Aorta (tissue), 5 donors: ENCODE measurements at places on chromosomes 11 and 22.

- no peaks in the 10 kb centered on the region for H3K36me3 ChIP-seq
- no peaks in the 10 kb centered on the region for H3K27me3 ChIP-seq
- peaks cover 3% of the 10 kb centered on the region for H3K4me1 ChIP-seq
- DNase-seq, result no peak
- no peak overlapping the region for H3K27ac ChIP-seq
These were observed 35.0 kb downstream of the PPFIA1 start for GRCh38 chr11:70305501-70305900.

- H3K4me3 ChIP-seq, result no peak overlapping the region
- H3K36me3 ChIP-seq, result no peaks in the 10 kb centered on the region
- no peak overlapping the region for H3K27ac ChIP-seq
- no peak for DNase-seq
These were observed 76.0 kb downstream of the MRTFA start for GRCh38 chr22:40560551-40560950.

DNA sequence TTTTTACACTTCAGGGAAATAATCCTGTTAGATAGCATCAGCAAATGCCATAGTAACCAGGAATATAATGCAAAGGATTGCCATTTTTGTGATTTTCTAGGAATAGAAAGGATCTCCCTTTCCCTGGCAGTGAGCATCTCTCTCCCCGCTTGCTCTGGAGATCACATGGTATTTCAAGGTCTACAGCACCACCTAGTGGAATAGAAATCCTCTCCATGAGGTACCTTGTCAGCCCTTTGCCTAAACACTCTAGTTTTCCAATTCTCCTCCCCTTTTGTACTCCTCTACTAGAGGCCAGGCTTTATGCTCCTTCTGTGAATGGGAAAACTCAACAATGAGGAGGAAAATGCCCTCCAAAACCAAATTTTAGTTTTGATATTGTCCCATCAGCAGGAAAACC is 78.4 kb downstream of the XRRA1 start:
- peaks cover 10% of the 10 kb centered on the region for H3K36me3 ChIP-seq
- DNase-seq, result no peak
- H3K27me3 ChIP-seq, result no peaks in the 10 kb centered on the region

- peaks cover 6% of the 10 kb centered on the region for H3K4me1 ChIP-seq
- DNase-seq, result no peak
- H3K4me3 ChIP-seq, result no peak overlapping the region
- H3K27me3 ChIP-seq, result no peaks in the 10 kb centered on the region
These were observed 27.7 kb downstream of the PICALM start for GRCh38 chr11:86040919-86041850.
